ENCODE measurements at places on chromosomes 1 and 21. TPM values are rescaled to one million over a fixed set of nuclear protein-coding genes. Genes with fewer than 3 reads are reported as not detected.

- no peak for DNase-seq
Measured at GRCh38 chr1:94734963-94735901, 84.9 kb upstream of the SLC44A3 start.

- DNase-seq: no peak
Measured at GRCh38 chr1:39269791-39270342, 65.4 kb downstream of the MACF1 start.

DNA sequence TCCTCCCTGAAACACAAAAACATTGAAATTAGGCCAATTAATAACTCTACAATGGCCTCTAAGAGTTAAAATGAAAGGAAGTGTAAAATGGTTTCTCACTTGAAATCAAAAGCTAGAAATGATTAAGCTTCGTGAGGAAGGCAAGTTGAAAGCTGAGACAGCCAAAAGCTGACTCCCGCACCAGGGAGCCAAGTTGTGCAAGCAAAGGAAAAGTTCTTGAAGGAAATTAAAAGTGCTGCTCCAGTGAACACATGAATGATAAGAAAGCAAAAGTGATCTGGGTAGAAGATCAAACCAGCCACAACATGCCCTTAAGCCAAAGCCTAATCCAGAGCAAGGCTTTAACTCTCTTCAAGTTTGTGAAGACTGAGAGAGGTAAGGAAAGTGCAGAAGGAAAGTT lies 22.8 kb downstream of the CYYR1 start:
- no peak for DNase-seq

- no peak for DNase-seq
Measured at GRCh38 chr1:55038552-55038838, 853 bp upstream of the PCSK9 start.

DNA sequence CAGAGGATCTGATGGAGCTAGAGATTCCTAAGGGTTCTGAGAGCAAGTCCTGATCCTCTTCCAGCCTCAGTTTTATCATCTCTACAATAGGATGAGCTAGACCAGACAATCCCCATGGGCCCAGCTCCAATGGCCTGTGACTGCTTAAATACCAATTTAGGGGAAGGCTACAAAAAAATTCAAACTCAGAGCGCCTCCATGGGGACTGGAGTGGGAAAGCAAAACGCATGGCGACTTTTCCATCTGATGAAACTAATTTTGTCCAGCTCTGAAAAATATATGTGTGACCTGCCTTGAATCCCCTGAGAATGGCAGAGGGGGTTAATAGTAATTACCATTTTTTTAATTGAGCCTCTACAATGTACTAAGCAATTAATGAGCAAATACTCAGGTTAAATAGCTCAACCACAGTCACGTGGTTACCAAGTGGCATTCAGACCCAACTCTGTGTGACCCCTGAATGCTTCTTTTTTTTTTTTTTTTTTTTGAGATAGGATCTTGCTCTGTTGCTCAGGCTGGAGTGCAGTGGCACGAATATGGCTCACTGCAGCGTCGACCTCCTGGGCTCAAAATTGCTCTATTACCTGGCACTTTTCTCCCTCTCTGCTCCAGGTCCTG lies 8.4 kb downstream of the EXTL1 start:
- DNase-seq: no peak

GRCh38 chr1:244273845-244274619 lies 177.7 kb downstream of the ADSS2 start:
- peak; percentile 66 for DNase-seq

- DNase-seq: no peak
Measured at GRCh38 chr21:37164742-37165141, 91.7 kb downstream of the TTC3 start.

DNA sequence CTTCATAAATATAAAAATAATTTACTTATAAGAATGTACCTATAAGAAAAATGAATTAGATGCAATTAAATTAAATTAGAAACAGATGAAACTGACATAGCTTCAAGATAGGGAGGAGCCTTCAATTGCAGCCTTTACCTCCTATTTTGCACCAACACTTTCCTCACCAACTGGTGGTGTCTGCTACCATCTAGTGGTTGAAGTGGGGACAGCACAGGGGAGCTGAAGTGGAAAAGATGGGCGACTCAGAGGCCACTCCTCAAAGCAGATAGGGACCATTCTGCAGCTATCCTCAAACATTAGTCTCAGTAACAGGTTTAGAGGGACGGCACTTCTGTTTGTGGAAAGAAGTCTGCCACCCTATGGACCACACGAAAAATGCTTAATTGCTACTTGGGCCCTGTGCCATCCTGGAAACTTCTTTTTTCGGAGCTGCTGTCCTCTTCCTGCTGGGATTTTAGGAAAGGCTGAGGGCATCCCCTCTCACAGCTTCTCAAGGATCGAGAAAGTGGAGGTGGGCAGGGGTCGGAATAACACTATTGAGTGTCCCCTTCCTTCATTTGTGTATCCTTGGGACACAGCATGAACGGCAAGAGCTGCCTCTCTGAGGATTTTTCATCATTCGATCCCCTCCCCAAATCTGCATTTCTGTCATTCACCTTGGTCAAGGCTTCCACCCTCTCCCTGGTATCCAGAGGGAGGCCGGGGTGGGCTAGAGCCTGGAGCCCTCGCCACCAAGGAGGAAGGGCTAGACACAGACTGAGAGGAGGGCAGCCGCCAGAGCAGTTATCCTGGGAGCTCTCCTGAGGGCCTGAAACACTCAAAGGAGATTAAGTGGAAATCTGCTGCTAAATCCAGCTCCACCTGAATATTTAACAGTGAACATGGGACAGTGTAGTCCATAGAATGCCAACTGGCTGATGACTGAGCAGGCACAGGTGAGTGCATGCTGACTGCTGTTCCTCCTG lies 9.6 kb downstream of the PROK1 start:
- DNase-seq: peak; percentile 74

DNA sequence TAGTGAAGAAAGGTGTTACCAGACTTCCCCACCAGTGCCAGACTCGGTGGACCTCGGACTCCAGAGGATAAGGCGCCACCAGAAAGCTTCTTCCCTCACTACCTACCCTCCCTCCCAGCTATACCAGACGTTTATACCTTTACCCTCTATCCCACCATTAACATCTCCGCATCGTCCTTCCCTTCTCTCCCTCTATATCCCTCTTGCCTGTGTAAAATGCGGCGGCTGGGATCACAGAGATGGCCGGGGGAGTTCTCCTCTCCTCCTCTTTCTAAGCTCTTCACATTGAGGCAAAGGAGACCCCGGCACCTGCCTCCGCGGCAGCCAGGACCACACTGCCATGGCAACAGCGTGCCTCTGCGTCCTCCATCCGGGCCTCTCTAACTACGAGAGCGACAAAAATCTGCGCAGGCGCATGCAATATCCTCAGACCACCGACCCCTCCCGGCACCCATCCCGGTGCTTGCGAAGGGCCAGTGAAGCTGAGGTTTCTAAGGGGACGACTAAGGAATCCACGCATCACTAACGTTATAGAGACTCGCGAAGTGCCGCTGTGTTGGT lies at the start of gene CCDC181:
TSS of gene CCDC181 (minus strand) at position 394 of the 561 bp plus-strand sequence. CDS start 2,547 bp downstream, outside the sequence.
- peak; percentile 72 for DNase-seq

DNA sequence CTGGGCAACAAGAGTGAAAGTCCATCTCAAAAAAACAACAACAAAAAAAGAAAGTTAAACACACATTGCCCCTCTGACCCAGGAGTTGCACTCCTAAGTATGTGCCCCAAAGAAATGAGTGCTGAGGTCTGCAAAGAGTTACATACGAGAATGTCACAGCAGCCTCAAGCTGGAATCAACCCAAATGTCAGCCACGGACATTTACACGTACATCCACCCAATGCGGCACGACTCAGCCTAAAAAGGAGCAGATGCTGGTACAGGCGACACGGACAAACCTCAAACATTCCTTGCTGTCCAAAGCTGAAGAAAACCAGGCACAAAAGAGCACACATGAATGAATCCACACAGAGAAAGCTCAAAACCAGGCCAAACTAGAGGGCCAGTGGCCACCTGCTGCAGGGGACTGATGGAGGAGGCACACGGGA lies 46.8 kb upstream of the ECE1 start:
- DNase-seq: no peak

GRCh38 chr21:46347791-46348381 lies 23.9 kb downstream of the PCNT start:
- peak; percentile 80 for DNase-seq

- no peak for DNase-seq
Measured at GRCh38 chr1:205217418-205217817, 5.9 kb upstream of the DSTYK start.

- DNase-seq: peak; percentile 1
Measured at GRCh38 chr1:8194481-8195227, 123.3 kb upstream of the SLC45A1 start.

DNA sequence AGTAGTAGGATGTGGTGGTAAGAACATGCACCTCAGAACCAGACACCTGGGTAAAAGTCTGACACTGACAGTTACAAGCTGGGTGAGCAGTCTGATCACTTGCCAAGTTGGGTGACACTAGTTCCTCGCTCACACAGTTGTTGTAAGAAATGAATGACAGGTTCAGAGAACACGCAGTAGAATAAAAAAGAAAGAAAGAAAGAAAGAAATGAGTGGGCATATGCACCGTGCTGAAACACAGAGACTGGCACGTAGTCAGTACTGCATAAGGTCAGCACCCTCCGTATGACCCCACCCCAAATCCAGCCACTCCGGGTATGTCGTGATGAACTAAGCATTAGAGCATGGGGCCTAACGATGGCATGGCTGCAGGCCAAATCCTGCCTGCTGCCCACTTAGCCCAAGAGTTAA lies 90.6 kb downstream of the GLUL start:
- no peak for DNase-seq

- no peak for DNase-seq
Measured at GRCh38 chr1:234320549-234320948, 52.7 kb upstream of the COA6 start.

DNA sequence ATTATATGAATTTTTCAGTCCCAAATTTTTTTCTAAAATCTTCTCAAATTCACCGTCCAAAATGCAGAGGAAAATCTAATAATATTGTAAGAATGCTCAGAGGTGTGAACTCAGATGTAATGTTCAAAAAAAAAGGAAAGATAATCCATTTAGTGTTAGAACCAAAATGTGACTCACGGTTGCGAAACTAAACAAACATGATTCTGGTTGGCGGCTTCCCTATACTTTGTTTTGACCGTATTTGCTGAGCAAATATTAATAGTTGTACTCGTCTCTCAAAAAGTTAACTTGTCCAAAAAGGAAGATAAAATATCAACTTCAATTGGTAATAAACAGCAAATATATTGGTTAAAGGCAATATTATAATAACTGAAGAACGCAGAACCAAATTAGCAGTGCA lies 34.4 kb downstream of the ZSWIM5 start:
- DNase-seq: no peak

DNA sequence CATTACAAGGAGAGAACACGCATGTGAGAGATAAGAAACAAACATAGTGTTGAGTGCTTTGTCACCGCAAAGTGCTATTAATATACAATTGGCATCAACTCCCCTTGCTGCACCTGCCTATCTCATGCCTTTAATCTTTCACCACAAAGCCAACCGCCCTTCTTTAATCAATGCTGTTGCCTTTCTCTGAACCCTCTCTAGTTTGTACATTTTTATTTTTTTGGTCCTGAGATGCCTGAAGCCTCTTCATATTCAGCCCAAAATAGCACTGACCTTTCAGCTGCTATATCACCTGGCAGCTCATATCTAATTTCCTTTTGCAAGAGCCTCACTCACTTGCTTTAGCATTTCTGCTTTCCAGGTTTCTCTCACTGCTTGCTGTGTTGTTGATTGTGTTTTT lies 504.7 kb downstream of the NUF2 start:
- DNase-seq: no peak

- peak; percentile 35 for DNase-seq
Measured at GRCh38 chr1:12019858-12020509, 686 bp downstream of the MIIP start.

GRCh38 chr1:197695961-197696360 lies 79.3 kb downstream of the DENND1B start:
- no peak for DNase-seq

- DNase-seq: no peak
Measured at GRCh38 chr1:65258106-65258505, 51.2 kb upstream of the DNAJC6 start.

DNA sequence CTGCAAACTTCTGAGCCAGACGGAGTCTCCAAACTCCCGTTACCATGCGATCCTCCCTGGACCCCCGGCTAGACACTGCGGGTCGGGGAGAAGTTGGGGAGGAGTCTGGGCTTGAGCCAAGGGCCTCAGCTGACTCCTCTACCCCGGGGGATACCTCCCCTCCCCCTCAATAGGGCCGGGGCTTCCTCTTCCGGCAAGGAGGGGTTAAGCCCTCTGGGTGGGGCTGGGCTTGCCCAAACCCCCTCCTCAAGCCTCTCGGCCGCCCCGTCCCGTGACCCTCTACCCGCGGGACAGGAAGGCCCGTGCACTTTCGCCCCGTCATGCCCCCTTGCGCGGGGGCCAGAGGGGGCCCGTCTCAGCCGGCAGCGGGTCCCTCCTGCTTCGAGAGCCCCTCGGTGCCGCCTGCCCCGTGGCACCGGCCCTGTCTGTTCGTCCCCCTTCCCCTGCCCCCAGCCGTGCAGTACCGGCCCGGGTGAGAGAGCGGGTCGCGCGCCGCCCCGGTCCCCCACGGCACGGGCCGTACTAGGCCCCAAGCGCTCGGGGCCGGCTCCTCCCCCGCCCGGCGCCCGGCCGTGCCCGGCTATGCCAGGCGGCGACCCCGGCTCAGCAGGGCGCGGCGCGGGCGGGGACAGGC lies 652 bp downstream of the ARL8A start:
- DNase-seq: peak; percentile 63

- peak; percentile 41 for DNase-seq
Measured at GRCh38 chr21:44855572-44855971, 17.9 kb downstream of the PTTG1IP start.

USH2A gene
- 2.7 TPM for total RNA-seq

ZZZ3 gene
- 30.3 TPM for total RNA-seq

HSD3B1 gene
- total RNA-seq: not detected

SGIP1 gene
- 3.6 TPM for total RNA-seq

PUM1 gene
- total RNA-seq: 66.1 TPM

TTC34 gene
- total RNA-seq: 0.56 TPM

ZSCAN20 gene
- total RNA-seq: 4.4 TPM

CHIT1 gene
- total RNA-seq: 0.48 TPM

FAM20B gene
- total RNA-seq: 50.2 TPM

TFF3 gene
- total RNA-seq: 1.00 TPM

TENT5C gene
- 18.7 TPM for total RNA-seq

PATJ gene
- total RNA-seq: 131 TPM

All from Right ventricle myocardium superior (tissue), 1 donor.